CD4-positive, alpha-beta T cell treated with Interleukin-1 beta for 1 hour (primary cell): ENCODE measurements at places on chromosomes 7 and 10.
A peak's percentile ranks its signal among the peaks of the same experiment; 100 is the strongest.

GRCh38 chr10:127300868-127301321 is 104.5 kb upstream of the INSYN2A start:
- no peak for DNase-seq

GRCh38 chr7:105980645-105981396 is 17.8 kb downstream of the CDHR3 start:
- DNase-seq: no peak

GRCh38 chr10:48577158-48577557 is 27.7 kb downstream of the ARHGAP22 start:
- DNase-seq: peak; percentile 5

DNA sequence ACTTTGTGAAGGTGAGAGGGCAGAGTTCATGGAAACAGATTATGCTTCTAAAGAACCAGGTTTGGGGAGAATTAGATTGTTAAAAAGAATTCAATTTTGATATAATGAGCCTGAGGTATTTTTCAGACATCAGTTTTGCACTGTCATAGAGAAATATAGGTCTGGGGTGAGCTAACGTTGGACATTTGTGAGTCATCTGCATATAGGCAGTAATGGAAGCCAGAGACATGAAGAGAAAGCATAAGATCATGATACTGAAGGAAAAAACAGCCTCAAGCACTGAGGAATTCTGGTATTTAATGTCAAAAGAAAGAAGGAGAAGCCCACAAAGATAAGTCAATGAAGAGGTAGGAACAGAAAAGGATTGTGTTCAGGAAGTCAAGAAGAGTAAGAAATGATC is 32.4 kb upstream of the COL1A2 start:
- no peak for DNase-seq

- DNase-seq: no peak
These were observed 27.4 kb downstream of the POM121L12 start for GRCh38 chr7:53062796-53063195.

- DNase-seq: no peak
These were observed 54.5 kb downstream of the CUL1 start for GRCh38 chr7:148753224-148753623.

GRCh38 chr7:138417078-138417700 is 42.9 kb upstream of the TRIM24 start:
- DNase-seq: no peak

DNA sequence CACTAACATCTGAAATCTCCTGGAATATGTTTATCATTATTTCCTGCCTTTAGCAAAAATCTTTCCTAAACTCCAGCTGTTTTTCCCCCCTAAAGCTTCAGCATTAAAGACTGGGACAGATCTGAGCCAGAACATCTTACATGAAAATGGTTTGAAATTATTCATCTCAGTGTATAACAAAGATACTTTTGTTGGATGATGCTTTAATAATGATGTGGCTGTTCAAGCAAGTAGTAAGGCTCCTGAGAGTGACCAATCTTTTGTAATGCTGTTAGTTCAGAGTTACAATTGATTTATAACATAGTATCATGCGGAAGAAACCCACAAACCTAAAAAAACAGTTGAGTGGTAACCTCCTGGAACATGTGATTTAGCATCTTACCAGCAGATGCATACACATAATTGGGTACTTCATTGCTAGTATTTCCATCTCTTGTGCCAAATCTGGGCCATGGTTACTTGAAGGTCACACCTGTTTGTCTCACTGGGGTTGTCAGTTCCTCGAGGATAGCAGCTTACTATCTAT is 1.5 kb downstream of the BZW2 start:
- DNase-seq: no peak

- DNase-seq: no peak
These were observed 990.3 kb downstream of the KCNMA1 start for GRCh38 chr10:76647301-76647700.

DNA sequence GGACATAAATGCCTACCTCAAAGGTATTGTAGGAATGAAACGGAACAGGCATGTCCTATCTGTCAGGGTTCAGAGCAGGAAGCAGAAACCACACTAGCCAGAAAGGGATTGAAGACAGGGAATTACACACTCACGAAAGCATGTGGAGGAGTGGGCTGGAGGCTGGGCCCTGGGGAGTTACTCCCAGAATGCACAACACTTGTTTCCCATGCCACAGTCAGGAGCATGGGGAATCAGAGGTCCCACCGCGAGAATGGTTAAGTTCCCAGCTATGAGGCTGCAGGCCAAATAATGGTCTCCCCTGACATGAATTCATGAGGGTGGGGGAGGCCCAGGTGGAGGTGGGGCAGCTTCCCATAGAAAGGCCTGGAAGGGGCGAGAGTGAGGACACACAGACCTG is 212.7 kb downstream of the HERPUD2 start:
- DNase-seq: no peak

GRCh38 chr7:5397736-5398135 is 25.9 kb downstream of the TNRC18 start:
- no peak for DNase-seq

- no peak for DNase-seq
These were observed 85.4 kb downstream of the DOCK4 start for GRCh38 chr7:112120696-112121217.

- DNase-seq: no peak
These were observed 51.4 kb downstream of the DNMBP start for GRCh38 chr10:99958302-99958701.

GRCh38 chr10:9103301-9103700 is 1048.8 kb downstream of the GATA3 start:
- no peak for DNase-seq

GRCh38 chr10:26486990-26487850 is 49.1 kb downstream of the APBB1IP start:
- peak; percentile 70 for DNase-seq

- no peak for DNase-seq
These were observed 125.7 kb upstream of the ZNF438 start for GRCh38 chr10:31157123-31158010.

DNA sequence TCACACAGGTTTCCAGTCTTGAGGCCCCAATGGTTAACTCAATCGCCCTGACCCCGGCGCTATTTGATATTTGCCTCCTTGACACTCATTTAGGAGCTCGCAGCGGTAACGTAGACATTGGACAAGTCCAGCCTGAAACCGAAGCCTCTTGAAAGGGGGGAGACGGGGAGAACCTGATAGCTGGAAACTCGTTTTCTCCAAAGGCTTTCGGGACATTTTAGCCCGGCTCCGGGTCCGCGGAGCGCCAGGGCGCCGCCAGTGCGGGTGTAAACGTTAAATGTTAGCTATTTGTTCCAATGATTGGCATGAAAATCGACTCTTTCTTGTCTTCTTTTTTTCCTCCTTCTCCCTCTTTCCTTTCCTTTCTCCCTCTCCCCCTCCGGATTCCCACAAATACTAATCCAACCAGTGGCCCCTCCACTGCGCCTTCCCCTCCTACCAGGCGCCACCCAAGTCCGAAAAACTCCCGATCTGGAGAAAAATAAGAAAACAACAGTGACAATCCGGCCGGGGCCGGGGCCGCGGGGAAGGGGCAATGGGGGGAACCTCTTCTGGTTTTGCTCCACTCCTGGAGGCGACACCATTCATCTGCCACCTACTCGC is 17.2 kb upstream of the GATA3 start:
- DNase-seq: no peak

DNA sequence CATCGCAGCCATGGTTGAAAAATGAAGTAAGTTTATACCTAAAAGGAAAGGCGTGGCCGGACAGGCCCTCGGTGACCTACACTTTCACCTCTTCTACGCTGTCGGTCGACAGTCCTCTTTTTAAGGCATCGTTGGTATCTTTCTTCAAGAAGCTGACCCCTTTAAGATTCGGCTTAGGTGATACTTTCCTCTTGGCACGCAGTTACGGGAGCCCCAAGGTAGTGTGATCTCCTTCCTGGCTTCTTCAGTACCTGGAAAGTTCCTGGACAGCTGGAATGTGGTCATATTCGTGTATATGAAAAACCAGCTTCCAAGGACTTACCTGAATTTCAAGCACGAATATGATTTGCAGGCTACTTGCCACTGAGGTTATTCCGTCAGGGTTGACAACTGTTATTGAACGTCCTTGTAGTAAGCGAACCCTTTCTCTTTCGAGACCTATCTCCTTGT is 885 bp upstream of the SYPL1 start:
- no peak for DNase-seq
